ENCODE measurements at places on chromosomes 12 and 14.
A peak's percentile ranks its signal among the peaks of the same experiment; 100 is the strongest.

GRCh38 chr12:28248555-28249145 lies 58.4 kb downstream of the CCDC91 start:
- no peak for DNase-seq

DNA sequence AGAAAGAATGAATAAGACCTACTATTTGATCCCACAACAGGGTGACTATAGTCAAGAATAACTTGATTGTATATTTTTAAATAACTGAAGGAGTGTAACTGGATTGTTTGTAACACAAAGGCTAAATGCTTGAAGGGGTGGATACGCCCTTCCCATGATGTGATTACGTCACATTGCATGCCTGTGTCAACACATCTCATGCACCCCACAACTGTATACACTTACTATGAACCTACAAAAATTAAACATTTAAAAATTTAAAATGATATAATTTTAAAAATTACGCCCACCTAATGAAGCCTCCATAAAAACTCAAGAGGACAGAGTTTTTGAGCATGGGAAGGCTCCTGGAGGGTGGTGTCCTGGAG lies 94.5 kb downstream of the SCARB1 start:
- no peak for DNase-seq

- DNase-seq: no peak
These were observed 8.4 kb upstream of the APOLD1 start for GRCh38 chr12:12777092-12777491.

DNA sequence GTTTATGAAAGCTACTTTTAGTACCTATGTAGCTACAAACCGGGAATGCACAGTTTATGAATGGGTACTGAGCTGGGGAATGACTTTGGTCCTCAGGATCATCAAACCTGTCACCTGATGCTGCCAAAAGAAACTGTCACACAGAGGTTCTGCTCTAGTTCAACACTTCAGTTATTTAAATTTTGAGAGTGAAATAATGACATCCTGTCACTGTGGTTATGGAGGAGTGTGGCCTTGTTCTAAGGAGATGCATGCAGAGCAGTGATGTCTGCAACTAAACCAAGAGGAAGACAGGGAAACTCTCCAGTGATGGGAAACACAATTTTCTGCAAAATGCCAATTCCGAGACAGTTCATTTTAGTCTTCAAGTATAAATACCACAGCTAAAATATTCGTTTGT lies 4.8 kb upstream of the AEBP2 start:
- DNase-seq: no peak

DNA sequence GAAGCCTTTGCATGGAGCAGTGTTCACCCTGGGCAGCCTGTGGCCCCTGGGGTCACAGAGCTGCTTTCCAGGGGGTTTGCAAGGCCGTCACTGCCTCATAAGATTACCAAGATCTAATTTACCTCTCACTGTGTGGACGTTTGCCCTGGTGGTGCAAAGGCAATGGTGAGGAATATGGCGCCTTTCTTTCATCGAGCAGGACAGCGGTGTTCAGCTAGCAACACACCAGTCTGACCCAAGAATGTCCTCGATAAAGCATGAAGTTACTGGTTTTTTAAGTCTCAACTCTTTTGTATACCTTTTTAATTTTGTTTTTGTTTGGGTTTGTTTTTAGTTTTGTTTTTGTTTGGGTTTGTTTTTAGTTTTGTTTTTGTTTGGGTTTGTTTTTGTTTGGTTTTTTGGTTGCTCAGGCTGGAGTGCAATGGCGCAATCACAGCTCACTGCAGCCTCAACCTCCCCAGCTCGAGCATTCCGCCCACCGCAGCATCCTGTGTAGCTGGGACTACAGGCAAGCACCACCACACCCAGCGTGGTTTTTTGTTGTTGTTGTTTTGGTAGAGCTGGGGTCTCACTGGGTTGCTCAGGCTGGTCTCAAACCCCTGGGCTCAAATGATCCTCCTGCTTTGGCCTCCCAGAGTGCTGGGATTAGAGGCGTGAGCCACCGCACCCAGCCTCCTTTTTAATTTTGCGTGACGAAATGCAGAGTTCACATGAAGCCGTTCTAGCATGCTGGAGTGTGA lies 57.9 kb downstream of the PPP2R5C start:
- DNase-seq: no peak

DNA sequence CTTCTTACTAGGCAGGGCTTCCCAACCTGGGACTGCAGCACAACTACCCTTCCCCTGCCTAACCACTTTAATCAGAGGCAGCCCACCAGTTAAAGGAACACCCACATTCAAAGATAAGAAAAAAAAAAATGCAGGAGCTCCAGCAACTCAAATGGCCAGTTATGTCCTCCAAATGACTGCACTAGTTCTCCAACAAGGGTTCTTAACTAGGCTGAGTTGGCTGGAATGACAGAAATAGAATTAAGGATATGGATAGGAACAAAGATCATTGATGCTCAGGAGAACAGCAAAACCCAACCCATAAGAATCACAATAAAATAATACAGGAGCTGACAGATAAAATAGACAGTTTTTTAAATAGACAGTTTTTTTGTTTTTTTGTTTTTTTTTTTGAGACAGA lies 154.2 kb downstream of the PLCZ1 start:
- DNase-seq: no peak

DNA sequence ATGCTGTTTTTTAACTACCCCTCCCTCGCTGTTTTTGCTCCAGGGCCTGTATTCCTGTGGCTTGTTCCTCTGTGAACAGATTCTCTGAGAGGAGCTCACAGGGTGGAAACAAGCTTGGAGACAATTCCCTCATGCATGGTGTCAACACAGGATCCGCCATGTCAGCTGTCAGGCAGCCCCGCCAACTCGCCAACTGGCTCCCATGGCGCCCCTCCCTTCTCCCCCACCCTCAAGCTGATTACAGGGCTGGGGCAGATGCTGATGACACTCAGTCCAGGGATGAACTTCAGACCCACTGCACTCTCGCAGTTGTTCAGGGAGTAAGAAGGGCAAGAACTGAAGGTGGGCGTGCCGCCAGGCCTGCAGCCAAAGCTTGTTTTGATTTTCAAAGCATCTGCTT lies 229.9 kb downstream of the NTF3 start:
- no peak for DNase-seq

DNA sequence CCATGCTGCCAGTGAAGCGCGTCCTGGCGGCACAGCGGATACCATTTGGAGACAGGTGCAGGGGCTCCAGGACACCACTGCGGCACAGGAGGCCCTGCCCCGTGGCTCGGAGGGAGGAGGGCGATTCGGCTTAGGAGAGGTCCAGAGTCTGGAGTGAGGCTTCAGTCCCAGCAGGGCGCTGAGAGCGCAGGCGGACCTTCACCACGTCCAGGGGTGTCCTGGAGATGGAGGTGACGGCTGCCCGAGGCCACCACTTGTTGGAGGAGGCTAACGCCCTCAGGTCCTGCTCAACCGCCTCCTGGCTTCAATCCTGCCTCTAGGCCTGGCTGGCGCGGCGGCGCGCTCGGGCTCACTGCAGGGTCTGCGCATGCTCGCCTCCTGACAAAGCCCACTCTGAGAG lies 45.7 kb downstream of the EIF2S3B start:
- no peak for DNase-seq

DNA sequence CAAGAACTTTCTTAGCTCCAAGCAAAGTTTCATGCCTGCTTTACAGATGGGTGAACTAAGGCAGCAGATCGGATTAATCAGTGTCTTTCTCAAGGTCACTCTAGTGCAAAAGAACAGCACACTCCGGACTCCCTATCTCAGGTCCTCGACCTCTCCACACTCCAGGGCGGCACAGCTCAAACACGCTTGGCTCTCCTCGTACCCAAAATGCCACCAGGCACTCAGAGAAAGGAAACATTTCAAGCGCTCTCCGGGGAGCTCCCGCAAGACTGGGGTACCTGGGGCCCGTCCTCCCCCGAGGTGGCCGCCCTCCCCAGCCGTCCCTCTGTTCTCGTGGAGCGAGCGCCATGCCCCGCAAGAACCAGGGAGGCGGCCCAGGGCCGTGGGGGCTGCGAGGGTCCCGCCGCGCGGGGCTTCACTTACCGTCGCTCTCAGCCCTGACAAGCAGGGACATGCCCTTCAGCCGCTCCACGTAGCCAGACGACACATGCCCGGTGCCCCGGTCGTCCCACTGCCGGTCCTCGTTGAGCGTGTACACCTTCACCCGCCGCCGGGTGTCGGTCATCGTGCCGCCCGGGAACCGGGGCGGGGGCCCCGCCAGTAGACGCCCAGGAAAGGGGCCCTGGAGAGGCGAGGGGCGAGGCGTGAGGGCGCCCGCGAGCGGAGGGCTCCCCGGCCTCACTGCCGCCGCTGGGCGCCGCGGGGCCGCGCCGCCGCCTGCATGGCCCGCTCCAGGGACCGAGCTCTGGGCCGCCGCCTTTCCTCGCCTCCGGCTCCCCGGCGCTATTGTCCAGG lies 830 bp downstream of the PPP4R3A start:
- peak; percentile 2 for DNase-seq
